Stimulated activated CD4-positive, alpha-beta T cell treated with anti-CD3 and anti-CD28 coated beads, Interleukin-12 subunit alpha, Interleukin-12 subunit beta, amount 100 ng/mL, for 24 hours (primary cell): ENCODE measurements at places on chromosomes 12 and 14.
A peak's percentile ranks its signal among the peaks of the same experiment; 100 is the strongest.

GRCh38 chr12:61993734-61994345 lies 266.4 kb upstream of the USP15 start:
- DNase-seq = no peak

- no peak for DNase-seq
Measured at GRCh38 chr14:69620211-69620611, 8.8 kb downstream of the SUSD6 start.

- no peak for DNase-seq
Measured at GRCh38 chr12:85781766-85782165, 54.4 kb downstream of the RASSF9 start.

DNA sequence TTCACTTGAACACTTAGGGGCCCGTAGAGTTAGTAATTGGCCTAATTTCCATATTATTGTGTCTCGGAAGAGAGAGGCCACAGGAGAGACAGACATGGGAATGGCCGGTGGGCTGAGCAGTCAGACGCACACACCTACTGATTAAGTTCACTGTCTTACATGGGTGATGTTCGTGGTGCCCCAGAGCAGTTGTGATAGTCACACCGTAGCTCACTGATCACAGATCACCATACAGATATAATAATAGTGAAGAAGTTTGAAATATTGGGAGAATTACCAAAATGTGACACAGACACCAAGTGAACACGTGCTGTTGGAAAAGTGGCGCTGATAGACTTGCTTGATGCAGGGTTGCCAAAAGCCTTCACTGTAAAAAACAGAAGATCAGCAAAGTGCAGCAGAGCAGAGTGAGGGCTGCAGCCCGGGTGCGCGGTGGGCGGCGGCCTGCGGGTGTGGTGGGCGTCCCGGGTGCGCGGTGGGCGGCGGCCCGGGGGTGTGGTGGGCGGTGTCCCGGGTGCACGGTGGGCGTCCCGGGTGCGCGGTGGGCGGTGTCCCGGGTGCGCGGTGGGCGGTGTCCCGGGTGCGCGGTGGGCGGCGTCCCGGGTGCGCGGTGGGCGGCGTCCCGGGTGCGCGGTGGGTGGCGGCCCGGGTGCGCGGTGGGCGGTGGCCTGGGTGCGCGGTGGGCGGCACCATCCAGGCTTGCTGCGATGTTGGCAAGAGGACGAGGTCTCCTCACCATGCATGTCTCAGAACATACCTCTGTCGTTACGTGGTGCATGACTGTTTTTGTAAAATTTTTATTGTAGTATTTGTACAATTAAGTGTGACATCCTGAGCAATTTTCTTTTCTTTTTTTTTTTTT lies 34.3 kb upstream of the TEX22 start:
- DNase-seq = peak; percentile 10

DNA sequence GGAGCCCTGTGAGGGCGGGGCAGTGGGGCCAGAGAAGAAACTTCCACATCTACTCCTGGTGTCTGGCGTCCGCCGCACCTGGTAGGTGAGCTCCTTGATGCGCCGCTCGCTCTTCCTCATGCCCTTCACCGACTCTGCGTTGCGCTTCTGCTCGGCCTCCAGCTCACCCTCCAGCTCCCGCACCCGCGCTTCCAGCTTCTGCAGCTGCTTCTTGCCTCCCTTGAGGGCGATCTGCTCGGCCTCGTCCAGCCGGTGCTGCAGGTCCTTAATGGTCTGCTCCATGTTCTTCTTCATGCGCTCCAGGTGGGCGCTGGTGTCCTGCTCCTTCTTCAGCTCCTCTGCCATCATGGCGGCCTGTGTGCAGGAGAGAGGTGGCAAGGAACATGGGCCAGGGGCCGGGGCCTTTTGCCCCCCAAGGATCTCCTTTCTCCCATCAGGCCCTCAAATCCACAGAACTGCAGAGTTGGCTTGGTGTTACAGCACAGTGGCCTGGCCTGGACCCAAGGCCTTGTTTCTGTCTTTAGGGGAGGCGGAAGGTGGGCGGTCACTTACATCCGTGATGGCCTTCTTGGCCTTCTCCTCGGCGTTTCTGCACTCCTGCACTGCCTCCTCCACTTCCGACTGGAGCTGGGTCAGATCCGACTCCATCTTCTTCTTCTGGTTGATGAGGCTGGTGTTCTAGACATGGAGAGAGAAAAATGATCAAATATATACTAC lies 7.7 kb downstream of the CMTM5 start:
- no peak for DNase-seq

DNA sequence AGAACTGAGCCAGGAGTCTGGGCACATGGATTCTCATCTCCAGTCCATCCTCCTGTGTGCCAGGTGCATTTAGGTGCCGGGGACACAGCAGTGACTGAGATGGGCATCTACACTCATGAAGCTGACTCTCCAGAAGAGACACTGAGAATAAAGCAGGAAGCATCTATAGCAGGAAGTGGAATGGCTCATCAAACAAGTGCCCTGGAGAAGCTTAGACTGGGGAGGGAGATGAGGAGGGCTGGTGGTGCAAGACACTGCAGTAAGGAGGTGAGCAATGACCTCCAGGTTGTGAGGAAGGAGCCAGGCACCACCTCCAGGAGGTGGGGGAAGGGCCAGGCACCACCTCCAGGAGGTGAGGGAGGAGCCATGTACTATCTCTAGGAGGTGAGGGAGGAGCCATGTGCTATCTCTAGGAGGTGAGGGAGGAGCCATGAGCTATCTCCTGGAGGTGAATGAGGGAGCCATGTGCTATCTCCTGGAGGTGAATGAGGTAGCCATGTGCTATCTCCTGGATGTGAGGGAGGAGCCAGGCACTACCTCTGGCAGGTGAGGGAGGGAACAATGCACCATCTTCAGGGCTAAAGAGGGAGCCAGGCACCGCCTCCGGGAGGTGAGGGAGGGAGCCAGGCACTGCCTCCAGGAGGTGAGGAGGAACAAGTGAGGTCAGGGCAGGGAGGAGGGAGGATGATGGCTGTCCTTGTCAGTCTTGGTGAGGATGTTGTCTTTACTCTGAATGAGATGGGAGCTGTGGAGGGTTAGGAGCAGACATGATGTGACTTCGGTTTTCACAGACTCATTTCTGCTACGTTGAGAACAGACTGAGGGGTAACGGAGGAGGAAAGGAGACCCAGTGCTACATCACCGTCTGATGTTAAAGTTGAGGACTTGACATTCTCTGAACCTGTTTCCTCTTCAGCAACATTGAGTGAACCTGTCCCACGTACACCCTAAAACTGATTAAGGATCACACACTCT lies 961.9 kb upstream of the TMEM132C start:
- DNase-seq = no peak

DNA sequence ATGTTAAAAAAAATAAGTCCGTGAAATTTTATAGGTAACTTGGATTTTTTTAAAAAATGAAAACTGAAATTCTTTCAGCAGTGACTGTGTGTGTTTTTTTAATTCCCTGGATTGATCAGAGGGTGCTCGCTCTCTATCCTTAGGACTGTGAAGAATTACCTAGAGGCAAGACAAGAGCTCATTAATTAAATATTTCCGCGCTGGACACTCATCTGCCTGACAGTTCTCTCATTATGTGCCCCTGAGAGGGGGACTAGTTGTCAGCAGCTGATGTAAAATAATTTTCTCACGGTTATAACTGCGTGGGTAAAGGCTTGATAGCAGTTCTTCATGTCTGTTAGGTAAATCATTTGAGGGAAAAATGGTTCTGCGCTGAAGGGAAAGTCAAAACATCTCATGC lies 101.3 kb downstream of the PTCSC3 start:
- DNase-seq = no peak

DNA sequence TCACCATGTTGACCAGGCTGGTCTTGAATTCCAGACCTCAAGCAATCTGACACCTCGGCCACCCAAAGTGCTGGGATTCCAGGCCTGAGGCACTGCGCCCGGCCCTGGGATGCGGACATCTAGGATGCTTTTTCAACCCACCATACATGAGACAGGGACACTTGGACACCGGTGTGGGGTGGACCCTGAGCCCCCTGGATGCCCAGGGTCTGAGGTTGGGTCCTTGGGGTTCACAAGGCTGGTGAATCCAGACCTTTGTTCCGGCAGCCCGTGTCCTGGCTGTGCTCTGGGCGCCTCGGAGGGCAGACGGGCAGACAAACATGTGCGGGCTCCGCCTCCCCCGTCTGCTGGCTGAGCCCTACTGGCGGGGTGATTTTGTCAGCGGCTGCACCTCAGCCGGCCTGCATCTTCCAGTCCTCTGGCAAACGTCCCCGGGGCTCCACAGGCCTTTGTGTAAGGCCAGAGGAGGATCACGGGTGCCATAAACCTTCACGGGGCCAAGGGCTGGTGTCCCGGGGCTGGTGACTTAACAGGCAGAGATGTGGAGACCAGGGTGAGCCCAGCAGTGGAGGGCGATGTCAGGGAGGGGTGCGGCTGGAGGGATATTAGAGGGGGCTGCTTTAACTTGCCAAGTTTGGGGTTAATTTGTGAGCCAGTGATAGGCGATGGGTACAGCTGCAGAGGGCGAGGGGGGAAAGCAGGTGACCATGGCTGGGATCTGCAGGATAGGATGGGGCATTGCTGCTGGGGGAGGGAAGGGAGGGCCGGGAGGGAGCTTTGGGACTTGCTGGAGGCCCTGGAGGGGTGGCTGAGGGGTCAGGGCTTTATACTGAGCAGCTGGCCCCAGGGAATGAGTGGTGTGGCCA lies 5.8 kb downstream of the ASPG start:
- DNase-seq = no peak

DNA sequence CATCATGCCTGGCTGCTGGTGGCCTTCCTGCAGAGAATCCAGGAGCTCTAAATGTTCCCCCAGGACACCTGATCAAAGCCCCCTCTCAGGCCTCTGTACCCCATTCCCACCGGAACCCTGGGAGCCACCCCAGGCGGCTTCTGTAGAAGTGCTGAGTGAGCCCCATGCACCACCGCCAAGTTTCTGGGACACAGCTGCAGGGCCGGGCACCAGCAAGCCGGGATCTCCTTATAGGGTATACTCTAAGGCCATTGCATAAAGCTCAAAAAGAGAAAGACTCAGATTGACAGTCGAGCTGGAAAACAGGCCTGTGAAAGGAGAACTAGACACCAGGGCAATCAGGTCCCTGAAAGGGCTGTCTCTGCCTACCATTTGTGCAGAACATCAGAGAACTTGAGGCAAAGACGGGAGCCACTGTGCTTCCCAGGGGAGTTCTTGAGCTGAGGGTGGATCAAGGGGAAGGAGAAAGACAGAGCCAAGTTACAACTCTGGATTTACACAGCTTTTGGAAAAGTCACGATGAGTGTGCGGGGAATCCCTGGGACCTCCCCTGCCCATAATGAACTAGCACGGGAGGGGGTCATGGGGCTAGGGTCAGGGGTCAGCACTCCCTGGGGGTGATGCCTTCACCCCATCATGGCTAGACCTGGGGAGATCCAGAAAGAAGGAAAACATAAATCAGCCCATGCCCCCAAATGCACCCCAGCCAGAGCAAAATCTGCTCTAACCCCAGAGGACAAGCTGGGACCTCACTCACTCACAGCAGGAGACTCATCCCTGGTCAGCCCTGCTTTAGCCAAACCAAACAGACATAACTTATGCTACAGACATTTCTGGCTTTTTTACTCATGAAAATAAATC lies 51.1 kb downstream of the ITPK1 start:
- DNase-seq = no peak

- DNase-seq = no peak
Measured at GRCh38 chr12:104805186-104805585, 152.9 kb downstream of the SLC41A2 start.

GRCh38 chr12:131901431-131902331 lies 7.3 kb downstream of the ULK1 start:
- DNase-seq = no peak

DNA sequence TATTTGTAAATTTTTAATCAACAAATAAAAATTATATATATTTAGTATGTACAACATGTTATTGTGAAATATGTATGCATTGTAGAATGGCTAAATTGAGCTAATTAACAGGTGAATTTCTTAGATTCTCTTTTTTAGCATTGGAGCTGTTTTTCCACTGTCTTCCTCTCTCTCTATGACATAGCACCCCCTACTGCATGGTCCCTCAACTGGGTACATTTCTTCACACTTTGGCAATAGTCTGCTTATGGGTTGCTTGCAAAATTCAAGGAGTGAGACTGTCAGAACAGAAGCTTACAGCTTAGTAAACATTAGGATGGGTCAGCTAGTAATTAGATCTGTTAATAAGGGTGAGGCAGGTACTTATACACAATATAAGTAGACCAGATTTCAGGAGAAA lies 658.5 kb upstream of the MGAT4C start:
- DNase-seq = no peak

DNA sequence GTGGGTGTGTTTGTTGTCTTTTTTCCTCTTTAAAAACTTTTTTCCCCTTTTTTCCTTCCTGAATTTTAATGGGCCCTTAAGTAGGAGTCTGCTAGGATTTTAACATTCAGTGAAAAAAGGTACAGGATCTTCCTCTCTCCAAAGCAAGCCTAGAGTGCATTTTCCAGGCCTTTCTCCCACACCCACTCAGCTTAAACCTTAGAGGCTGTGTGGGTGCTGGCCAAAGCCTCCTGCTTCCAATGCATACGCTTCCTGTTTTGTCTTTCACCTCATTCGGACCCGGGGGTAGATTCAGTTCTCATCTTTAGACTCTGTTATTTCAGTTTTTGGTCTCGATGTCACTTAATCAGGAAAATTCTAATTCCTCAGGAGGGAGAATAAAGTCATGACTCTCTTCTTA lies 51.2 kb downstream of the TMEM30B start:
- no peak for DNase-seq

DNA sequence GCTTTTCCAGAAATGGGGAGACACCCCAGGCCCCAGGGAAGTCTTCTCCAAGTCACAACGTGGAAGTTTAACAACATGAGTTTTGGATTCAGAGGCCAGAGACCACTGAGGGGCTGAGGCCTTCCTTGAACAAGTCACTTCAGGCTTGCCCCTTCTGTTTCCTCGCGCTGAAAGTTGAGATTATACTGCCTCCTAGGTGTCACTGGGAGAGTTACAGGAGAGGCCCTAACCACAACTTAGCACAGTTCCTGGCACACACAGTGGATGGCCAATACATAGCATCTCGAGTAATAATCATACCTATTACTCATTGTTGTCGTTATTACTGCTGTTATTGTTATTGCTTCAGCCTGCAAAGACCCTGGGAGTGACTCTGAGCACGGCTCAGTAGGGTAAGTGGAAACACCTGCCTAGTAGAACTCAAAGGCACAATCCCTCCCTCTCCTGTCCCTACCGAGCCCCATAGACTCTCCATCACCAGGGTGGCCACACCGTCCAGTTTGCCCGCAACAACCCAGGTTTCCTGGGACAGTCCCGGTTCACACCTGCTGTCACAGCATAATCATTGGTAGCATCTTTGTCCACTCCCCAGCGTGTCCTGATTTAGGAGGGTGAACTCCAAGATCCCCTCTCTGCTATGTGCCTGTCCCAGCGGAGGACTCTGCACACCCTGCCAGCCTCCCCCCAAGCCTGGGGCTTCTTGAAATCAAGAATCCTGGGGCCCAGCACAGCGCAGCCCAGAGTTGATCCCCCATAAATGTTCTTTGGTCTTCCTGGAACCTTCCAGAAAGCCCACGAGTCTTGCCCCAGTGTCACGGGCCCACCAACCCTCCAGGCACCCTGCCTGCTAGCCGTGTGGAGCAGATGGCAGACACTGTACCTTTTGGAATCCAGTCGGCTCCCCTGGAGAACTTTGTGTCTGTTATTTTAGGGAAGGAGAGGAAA lies 85.0 kb downstream of the SYNE3 start:
- DNase-seq = no peak

GRCh38 chr14:55180006-55180405 lies 11.4 kb downstream of the DLGAP5 start:
- DNase-seq = no peak

- no peak for DNase-seq
Measured at GRCh38 chr12:61781021-61781581, 479.1 kb upstream of the USP15 start.

GRCh38 chr14:78519863-78520262 lies 349.7 kb downstream of the NRXN3 start:
- peak; percentile 8 for DNase-seq
